ENCODE measurements at places on chromosomes 5 and 9.

GRCh38 chr5:119926301-119926700 lies 296.9 kb downstream of the FAM170A start:
- DNase-seq, result no peak

GRCh38 chr9:99660191-99660636 lies 161.5 kb upstream of the NR4A3 start:
- no peak for DNase-seq

DNA sequence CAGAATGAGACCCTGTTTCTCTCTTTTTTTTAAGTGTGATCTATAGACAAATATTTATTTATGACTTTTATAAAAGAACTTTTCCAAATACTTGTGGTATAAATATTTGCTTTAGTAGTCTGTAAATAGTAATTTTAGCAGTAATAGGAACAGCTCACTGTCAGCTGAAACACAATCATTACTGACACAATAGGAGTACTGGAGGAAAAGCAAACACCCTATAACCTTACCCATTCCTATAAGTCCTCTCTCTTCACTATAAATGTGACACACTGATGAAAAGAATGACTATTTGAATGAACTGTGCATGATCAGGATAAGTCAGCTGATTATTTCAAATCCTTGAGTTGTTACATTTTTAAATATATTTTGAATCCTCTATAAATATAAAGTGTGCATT lies 72.4 kb downstream of the CDH12 start:
- no peak for DNase-seq

GRCh38 chr9:98974106-98974505 lies 30.4 kb downstream of the COL15A1 start:
- DNase-seq, result no peak

DNA sequence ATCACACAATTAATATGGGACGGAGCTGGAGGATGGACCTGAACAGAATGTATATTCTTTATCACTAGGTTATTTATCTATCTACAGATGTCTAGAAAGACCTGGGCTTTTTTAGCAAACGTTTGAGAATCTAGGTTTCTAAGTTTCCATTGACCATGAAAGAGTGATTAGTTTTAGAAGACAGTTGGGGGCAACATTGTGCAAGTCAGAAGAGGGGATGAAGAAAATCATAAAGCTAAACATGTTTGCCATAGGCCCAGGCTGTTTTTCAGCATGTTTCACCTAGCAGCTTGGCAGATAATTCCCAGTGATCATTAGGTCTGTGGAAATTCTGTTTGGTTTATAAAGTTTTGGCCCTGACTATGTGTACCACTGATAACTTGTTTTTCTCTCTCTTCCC lies 44.1 kb upstream of the CDKN2B start:
- no peak for DNase-seq

GRCh38 chr5:125357660-125358059 lies 611.2 kb upstream of the ZNF608 start:
- no peak for DNase-seq

GRCh38 chr5:126483156-126483555 lies 59.9 kb downstream of the GRAMD2B start:
- DNase-seq, result no peak

- no peak for DNase-seq
These were observed 52.6 kb upstream of the CXCL14 start for GRCh38 chr5:135631391-135631790.

- DNase-seq, result no peak
These were observed 23.1 kb upstream of the ACOT12 start for GRCh38 chr5:81417052-81417451.

GRCh38 chr5:173468821-173469251 lies 140.6 kb upstream of the STC2 start:
- DNase-seq, result no peak

GRCh38 chr9:28805197-28805596 lies 1231.9 kb upstream of the C9orf72 start:
- no peak for DNase-seq

All from effector CD4-positive, alpha-beta T cell (primary cell).